ENCODE measurements at places on chromosomes 3 and 15.

DNA sequence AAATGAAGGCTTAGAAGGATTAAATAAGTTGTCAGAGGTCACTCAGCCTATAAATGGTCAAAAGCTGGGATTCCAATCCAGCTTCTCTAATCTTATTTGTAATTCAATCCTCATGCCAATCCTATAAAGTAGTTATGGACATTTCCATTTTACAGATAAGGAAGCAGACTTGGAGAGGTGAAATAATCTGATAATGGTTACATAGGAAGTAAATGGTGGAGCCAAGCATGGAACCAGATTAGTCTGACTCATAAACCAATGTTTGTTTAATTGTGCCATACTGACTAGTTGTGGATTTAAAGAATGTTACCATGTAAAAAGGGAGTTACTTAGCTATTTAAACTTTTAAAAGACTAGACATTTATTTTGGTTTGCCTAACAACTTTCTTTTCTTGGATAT lies 59.7 kb downstream of the KCNAB1 start:
- DNase-seq: no peak

GRCh38 chr3:117853923-117854668 lies 1144.5 kb downstream of the TUSC7 start:
- no peak for DNase-seq

DNA sequence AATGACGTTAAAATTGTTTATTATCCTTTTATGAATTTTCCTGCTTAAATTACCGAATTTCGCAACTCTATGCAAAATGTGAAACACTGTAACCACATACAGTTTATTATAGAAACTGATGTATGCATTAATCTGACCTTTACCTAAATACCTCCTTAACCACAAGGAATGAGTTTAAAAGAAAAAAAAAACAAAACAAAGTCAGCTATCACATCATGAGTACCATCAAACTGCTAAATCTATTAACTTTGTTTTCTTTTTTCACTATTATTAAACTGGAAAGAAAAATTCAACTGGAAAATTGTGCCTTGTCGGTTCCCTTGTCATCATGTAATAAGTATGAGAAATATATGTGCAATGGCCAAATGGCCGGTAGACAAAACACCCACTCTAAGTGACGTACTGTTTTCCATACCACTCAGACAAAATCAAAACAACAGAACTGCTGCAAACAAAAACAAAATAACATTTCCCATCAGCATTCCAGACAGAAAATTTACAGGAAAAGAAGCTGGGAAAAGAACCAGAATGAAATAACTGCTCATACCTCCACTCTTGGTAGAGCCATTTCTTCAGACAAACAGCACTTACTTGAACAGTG lies 415.3 kb downstream of the FOXP1 start:
- no peak for DNase-seq

DNA sequence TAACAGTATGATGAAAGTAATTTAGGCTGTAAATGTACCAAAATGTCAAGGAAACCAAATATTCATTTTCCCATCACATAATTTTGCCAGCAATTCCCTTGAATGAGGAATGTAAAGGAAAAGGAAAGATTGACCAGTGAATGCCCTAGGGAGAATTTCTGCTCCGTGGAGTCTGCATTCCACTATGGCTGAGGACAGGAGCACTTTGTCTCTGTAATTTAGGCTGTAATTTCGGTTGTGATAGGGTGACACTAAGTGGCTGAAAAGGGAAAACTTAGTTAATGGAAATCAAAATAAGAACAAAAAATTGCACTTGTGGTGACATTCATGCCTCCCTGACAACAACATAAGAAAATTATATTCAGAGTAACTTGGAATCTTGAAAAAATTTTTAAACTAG lies 8.3 kb upstream of the TMEM207 start:
- DNase-seq: no peak
